CMK (cell line): ENCODE measurements at places on chromosomes 3 and 15.

DNA sequence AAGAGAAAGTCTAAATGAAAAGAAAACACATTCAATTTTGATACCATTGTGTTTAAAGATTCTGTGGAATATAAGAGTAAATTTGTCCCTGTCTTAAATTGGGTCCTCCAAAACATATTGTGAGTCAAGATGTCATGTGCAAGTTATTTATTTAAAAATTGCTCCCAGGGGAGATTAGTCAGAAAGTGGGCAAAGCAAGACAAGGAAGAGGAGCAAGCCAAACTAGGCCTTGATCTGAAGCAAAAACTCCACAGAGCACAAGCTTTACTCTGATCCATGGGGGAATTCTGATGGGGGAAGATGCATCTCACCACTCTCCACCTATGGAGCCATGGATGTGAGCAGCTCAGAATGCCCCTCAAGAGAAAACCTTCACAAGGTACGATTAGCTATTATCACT is 342.8 kb upstream of the IL12A start:
- no peak for DNase-seq

GRCh38 chr15:63600001-63600615 is 2.9 kb downstream of the FBXL22 start:
- DNase-seq, result no peak

GRCh38 chr3:71262364-71263265 is 320.9 kb downstream of the FOXP1 start:
- no peak for DNase-seq

DNA sequence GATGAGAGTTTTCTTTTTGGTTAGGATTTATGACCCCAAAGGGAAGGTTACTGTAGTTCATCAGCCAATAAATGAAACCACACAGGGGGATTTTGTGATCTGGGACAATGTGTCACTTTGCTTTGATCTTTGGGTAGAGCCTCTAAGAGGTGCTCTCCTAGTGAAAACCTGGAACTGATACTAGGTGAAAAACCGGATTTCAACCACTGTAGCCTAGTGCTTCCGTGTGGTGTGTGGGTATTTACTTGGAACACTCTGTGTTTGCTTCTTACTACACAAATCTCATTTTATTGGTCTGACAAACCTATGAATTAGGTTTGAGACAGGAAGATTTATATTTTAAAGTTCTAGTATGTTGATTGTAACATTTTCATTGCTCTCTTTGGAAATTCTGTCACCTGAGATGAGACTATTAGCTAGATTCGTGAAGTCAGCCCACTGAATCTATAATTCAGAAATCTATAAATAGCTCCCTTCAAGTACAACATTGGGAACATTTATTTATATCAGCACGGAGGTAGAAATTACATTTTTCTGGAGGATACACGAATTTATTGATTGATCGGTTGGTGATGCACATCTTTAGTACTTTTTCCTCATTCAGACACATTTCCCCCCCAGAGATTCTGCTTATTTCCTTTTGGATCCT is 119.8 kb downstream of the AKAP13 start:
- DNase-seq, result no peak
